ELR (cell line): ENCODE measurements at places on chromosomes 4 and X.

- DNase-seq: peak; percentile 72
Measured at GRCh38 chrX:10755439-10756334, 135.3 kb upstream of the MID1 start.

DNA sequence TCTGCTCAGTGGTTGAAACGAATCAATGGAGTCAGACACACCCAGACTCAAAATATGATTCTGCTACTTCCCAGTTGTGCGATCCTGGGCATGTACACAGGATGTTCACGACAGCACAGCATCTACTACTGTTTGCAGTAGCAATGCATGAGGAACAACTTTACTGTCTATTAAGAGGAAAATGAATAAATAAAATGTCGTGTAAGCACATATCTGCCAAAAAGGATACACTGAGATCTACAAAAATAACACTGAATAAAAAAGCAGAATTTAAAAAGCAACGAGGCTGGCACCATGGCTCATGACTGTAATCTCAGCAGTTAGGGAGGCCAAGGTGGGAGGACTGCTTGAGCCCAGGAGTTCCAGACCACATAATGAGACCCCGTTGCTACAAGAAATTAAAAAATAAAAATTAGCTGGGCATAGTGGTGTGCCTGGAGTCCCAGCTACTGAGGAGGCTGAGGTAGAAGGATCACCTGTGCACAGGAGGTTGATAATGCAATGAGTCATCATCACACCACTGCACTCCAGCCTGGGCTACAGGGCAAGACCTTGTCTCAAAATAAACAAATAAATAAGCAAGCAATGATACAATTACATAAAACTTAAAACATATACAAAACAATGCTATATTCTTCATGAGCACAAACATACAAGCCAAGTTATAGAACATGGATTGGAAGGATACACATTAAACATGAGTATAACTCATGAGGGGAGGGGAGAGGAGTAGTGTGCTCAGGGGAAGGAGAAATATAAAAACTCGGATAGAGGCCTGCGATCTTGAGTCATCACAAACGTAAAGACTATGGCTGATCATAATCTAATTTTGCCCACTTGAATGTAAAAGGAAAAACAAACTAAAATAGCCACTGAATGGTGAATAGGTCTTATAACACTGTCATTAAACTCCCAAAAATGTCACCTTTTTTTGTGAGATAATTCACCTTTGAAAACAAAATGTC lies 8.6 kb downstream of the CFAP97 start:
- no peak for DNase-seq

DNA sequence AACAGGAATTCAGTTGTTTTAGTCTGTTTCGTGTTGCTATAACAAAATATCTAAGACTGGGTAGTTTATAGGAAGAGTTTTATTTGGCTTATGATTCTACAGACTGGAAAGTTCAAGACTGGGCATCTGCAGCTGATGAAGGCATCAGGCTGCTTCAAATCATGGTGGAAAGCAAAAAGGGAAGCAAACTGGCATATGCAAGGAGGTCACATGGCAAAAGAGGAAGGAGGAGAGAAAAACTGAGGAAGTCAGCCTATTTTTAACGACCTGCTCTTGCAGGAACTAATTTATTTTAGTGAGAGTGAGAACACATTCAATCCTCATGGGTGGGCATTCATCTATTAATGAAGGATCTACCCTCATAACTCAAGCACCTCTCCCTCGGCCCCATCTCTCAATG lies 363.1 kb upstream of the HS3ST1 start:
- no peak for DNase-seq

- peak; percentile 18 for DNase-seq
Measured at GRCh38 chr4:24164054-24164693, 274.3 kb upstream of the PPARGC1A start.

GRCh38 chrX:5791721-5792120 lies 436.9 kb downstream of the NLGN4X start:
- no peak for DNase-seq

DNA sequence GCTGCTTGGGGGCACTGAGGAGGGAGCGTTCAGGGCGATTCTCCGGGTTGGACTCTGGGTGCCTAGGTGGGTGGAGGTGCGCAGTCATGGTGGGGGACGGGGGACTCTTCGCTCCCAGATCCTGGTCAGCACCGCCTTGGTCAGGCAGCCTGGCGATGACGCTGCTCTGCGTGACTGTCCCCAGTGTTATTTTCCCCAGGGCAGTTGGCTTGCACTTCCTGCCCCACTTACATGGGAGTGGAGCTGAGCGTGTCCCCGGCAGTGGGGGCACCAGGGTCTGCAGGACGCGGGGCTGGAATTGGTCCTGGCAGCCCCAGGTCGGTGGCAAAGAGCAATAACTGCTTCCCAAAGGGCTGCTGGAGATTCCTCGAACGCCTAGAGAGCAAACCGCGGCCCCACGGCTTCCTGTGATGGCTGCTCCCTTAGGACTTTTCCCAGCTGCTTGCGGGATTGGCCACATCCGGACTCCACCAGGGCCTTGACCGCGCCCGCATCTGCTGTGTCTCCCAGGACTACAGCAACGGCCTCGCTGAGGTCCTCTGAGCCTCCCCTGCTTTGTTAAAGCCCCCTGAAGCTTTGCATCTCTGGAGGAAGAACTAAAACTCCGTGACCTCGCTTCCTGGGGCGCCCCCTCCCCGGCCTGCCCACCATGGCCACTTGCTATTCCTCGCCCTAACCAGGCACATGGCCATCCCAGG lies 35.3 kb upstream of the GPR78 start:
- DNase-seq: no peak

DNA sequence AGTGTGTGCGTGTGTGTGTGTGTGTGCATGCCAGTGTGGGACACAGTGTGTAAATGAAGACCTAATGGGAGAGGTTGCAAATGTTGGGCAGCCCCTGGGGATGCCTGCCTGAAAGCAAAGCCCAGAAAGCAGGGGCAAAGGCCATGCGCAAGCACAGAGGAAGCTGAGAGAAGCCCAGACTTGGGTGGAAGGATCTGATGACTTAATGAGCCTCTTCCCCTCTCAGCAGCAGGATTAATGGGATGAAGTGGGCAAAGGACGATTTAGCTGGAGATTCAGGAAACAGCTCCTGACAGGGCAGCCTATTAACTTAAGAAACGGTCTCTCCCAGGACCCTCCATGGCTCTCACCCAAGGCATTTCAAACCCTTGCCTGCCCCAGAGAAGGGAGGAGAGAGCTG lies 107.3 kb downstream of the EFNB1 start:
- DNase-seq: no peak

DNA sequence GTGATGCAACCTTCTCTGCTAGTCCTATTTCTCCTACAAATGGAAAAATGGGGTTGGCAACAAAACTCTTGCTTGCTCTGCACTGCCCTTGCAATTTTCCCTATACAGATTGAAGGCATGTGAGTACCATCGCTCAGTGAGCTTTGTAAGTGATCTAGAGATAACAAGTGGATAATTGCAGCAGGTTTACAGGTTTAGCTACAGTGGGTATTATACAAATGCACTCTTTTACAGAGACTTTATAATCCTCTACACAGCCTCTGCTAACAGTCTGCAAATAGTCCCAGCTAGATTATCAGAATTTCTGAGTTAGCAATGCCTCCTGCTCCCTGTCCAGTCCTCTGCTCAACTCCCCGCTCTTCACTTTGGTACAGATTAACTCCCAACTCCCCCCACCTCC lies 11.1 kb downstream of the LEF1 start:
- DNase-seq: no peak

- DNase-seq: no peak
Measured at GRCh38 chr4:184801781-184802696, 23.7 kb downstream of the ACSL1 start.

GRCh38 chr4:105022811-105023667 lies 123.6 kb upstream of the TET2 start:
- peak; percentile 56 for DNase-seq

- no peak for DNase-seq
Measured at GRCh38 chrX:29870608-29871007, 344.8 kb upstream of the MAGEB2 start.

DNA sequence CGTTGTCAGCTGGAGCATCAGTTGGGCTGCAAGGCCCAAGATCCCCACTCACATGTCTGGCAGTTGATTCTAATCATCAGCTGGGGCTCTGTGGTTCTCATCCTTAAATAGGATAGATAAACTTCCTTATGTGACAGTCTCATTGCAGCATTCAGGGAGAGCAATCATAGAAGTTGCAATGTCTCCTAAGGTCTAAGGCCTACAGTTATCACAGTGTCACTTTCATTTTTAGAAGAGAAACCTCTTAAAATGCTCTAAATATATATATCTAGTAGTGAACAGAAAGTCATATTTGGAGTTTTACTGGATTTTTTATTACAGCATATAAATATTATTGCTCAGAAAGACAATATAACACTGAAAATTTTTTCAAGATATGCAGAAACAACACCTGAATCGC lies 226.0 kb upstream of the PPP1R2C start:
- no peak for DNase-seq

DNA sequence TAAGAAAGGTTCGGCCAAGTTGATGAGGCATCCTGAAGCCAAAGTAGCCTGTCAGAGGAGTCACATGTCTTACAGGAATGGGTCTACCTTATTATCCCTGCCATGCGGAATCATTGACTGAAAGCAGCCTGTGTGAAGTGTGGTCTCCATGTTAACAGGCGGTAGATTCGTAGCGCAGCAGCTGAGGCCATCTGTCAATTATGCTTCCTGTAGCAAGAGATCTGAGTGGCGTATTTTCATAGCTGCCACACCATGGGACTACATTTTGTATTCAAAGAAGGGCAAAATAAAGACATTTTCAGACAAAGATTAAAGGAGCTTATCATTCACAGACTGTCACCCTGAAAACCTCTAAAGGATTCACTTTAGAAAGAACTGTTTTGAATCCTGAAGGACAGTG lies 11.2 kb upstream of the MED14 start:
- DNase-seq: no peak
